ENCODE measurements at places on chromosomes 12 and 14.

- DNase-seq: no peak
These were observed 350.6 kb downstream of the CACNA1C start for GRCh38 chr12:2403221-2403976.

- DNase-seq: no peak
These were observed 244.6 kb downstream of the SLC41A2 start for GRCh38 chr12:104713444-104713843.

DNA sequence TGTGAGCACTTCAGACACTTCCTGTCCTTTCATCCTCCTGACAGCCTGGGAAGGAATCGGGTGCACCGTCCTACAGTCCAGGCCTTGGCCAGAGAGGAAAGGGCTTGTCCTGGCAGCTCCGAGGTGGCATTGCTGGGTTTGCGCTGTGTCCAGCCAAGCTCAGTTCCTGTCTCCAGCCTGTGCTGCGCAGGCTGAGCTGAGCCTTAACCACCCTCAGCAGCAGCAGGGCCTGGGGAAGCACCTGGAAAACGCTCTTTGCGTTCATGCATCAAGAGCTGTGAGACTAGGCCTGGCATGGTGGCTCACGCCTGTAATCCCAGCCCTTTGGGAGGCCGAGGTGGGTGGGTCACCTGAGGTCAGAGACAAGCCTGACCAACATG lies 33.7 kb upstream of the EML1 start:
- DNase-seq: no peak

GRCh38 chr12:27123642-27124041 lies 41.3 kb upstream of the C12orf71 start:
- DNase-seq: no peak

DNA sequence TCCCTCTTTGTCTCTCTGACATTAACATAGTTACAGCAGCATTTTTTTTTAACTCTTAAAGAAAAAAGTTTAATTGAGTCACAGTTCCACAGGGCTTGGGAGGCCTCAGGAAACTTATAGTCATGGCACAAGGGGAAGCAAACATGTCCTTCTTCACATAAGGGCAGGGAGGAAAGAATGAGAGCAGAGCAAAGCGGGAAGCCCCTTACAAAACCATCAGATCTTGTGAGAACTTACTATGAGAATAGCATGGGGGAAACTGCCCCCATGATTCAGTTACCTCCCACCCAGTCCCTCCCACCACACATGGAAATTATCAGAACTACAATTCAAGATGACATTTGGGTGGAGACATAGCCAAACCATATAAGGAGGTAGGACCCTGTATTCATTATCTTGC lies 96.2 kb downstream of the PLBD1 start:
- DNase-seq: no peak

DNA sequence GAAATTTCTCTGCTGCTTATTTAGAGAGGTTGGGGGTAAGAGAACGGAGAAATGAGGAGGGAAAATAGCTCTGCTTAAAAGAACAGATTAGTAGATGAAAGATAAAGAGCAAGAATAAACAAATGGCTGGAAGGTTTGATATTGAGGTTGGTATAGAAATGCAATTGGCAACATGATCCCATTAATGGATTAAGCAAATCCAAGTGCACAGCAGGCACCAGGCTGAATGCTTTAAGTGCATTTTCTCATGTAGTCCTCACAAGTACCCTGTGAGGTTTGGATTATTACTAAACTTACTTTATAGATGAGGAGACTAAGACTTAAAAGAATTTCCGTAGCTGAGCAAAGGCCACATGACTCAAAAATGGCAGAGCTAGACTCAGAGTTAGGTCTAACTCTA lies 76.9 kb upstream of the ATF1 start:
- DNase-seq: no peak

DNA sequence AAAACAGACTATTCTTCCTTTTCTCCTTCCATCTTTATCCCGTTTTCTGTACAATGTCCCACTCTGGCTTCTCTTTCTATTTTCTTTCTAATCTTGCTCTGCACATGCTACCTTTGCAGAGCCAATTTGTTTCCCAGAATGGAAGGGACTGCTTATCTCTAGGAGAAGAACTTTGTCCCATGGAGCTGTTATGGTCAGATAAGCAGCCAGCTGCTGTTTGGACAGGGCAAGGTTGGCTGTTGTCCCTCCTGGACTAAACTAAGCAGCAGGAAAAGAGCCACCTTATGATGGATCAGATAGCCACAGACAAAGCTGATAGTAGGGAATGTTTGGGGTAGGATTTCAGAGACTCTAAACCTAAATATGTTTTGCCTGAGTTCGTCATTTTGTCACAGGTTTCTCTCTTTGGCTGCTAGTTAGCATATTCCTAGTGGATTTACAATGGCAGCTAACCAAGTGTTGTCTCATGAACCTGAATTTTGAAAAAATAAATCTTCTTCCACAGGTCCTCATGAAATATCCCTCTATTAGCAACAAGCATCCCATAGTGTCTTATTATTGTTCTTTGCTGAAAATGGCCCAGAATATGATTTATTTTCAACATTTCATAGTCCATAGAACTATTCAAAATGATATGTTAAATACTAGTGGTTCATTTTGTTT lies 262.8 kb downstream of the SLC16A7 start:
- no peak for DNase-seq

DNA sequence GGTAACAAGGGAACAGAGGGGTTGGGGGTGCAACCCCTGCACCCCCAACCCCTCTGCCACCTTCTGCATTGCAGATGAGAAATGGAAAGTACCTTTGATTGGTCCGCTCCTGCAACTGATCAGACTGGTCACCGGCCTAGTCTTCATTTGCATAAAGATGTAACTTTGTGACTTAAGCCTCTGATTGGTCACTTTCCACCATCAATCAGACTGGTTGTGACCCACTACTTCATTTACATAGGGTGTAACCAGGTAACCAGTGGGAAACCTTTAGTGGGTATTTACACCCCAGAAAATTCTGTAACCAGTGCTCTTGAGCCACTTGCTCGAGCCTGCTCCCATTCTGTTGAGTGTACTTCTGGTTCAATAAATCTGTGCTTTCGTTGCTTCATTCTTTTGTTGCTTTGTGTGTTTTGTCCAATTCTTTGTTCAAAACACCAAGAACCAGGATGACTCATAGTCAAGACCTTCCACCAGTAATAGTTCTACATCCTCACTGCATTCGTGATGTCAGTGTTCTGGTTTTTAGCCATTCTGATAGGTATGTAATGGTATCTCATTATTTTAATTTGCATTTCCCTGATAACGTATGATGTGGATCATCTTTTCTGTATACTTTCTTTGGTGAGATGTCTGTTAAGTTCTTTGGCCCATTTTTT lies 30.8 kb downstream of the LEMD3 start:
- no peak for DNase-seq

DNA sequence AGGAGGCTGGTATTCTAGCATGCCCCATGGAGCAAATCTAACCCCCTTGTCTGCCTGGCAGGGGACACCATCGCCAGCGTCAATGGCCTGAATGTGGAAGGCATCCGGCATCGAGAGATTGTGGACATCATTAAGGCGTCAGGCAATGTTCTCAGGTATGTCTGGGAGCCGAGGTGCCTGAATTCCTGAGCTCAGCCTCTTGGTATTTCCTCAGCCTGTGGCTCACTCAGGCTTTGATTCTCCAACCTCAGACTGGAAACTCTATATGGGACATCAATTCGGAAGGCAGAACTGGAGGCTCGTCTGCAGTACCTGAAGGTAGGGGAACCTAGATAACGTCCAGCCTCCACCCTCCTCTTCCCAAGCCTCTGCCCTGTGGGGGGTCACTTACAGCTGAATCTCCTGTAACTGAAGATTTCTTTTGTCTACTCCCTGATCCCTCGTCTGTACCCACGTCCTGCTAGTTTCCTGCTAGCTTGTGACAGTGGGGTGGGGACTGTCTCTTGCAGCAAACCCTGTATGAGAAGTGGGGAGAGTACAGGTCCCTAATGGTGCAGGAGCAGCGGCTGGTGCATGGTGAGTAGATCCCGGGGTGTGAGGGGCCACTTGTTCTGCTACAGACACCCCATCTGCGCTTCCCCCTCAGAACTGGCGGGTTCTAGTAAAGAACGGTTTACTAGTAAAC lies 7.0 kb downstream of the TAMALIN start:
- no peak for DNase-seq

GRCh38 chr14:99471731-99472130 lies 8.9 kb downstream of the SETD3 start:
- no peak for DNase-seq

- DNase-seq: no peak
These were observed 927 bp downstream of the ABCB9 start for GRCh38 chr12:122965321-122965751.

DNA sequence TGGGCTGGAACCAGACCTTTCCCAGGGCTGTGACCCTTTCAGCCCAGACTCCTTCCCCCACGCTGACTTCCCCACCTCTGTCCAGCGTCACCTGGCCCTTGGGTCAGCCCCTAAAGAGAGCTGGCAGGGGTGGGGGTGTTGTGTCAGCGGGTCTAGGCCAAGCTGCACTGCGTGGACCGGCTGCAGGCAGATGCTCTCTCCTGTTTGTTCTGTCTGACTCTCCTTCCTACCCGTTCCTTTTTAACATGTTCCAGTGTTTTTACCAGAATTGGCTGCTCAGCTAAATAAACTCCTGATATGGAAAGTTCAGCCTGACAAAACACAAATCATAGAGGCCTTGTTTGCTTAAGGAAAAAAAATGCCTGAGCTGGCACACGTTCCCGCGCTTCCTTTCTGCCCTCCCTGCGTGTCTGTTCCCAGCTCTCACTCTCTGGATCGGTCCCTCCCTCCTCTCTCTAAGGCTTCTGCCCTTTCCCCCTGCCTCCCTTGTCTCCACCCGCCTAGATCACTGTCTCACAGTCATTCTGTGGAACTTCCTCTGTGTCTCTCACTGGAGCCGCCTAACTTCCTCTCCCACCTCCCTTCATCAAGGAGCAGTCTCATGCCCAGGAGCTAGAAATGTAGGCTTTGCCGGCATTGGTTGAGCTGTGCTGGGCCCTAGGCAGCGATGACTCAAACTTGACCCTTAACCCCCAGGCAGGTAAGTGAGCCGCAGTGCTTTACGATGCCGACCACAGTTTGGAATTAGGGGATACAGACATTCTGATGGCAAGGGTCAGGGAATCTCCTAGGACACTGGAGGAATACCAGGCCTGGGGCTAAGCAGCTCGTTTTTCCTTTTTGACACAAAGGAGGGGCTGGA lies 15.5 kb upstream of the MLXIP start:
- DNase-seq: no peak

DNA sequence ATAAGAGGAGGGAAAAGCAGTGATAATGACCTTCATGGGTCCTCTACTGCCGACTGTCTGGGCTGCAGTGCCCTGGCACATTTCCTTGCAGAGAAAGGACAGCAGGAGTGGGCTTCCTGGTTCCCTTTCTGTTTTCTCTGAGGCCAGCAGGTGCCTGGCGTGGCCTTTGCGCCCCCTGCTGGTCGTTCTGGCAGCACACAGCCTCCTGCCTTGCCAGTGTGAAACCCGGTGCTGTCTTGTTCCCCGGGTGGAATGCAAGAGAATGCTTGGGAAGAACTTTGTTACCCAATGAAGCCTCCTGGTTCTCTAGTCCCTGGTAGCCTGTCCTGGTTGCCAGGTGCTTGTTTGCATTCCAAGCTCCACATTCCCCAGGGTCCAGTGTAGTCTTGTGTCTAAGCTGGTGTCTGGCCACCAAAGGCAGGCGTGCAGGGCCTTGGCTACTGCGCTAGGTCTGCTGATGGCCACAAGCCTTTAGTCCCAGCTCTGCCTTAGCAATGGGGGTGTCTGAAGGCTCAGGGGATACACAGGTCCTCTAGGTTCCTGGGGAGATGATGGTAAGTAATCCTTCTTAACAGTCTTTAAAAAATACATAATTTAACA lies 1392.4 kb upstream of the TMEM132C start:
- DNase-seq: peak; percentile 66

DNA sequence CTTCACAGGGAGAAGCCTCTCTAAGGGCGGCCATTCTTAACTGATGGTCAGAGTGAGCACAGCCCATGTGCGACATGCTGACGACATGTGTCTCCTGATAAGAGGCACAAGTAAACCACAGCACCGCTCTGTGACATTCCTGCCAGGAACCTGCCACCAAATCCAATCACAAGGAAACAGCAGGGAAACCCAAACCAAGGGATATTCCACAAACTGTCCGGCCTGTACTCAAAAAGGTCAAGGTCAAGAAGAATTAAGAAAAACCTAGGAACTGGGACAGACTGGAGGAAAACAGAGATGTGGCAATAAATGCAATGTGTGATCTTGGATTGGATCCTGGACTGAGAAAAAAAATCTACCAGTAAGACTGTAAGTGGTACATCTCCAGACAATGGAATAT lies 91.9 kb downstream of the SYNE3 start:
- no peak for DNase-seq

DNA sequence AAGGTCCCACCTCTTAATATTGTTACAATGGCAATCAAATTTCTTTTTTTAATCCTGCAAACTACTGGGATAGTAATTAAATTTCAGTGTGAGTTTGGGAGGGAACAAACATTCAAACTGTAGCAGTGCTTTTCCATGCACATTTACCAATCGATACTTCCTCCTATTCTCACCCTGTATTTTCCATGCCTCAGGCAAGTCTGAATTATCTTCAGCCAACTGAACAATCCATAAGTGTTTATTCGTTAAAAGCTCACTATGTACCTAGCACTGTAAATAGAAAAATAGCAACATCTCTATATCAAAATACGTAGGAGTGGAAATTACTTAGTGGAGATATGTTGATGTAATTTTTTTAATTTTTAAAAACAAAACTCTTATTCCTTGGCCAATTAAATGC lies 43.5 kb downstream of the CCDC177 start:
- no peak for DNase-seq

- DNase-seq: no peak
These were observed 40.2 kb downstream of the DACT1 start for GRCh38 chr14:58677996-58678395.

GRCh38 chr12:86729739-86730138 lies 473.5 kb upstream of the MGAT4C start:
- no peak for DNase-seq

DNA sequence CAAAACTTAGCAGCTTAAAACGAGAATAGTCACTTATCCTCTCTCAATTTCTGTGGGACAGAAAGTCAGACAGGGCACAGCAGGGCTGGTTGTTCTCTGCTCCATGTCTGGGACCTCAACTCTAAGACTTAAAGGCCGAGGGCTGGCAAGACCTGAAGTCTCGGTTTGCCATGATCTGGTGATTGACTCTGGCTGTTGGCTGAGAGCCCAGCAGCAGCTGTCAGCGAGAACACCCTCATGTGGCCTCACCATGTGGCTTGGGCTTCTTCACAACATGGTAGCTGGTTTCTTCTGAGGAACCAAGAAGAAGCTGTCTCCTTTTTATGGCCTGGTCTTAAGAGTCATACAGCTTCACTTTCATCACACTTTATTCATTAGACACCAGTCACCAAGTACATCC lies 1.7 kb upstream of the VASH1 start:
- no peak for DNase-seq

GRCh38 chr12:103556890-103557627 lies 30.0 kb upstream of the STAB2 start:
- no peak for DNase-seq

- no peak for DNase-seq
These were observed 9.5 kb upstream of the BCL7A start for GRCh38 chr12:122012184-122012583.

All from T-helper 9 cell (primary cell).